ENCODE measurements at places on chromosomes 5 and 9.

GRCh38 chr5:149418910-149419531, 39.9 kb upstream of the IL17B start:
- DNase-seq = no peak

- no peak for DNase-seq
Measured at GRCh38 chr9:87572719-87573118, 75.1 kb downstream of the DAPK1 start.

- no peak for DNase-seq
Measured at GRCh38 chr5:72790186-72790585, 26.3 kb upstream of the TNPO1 start.

DNA sequence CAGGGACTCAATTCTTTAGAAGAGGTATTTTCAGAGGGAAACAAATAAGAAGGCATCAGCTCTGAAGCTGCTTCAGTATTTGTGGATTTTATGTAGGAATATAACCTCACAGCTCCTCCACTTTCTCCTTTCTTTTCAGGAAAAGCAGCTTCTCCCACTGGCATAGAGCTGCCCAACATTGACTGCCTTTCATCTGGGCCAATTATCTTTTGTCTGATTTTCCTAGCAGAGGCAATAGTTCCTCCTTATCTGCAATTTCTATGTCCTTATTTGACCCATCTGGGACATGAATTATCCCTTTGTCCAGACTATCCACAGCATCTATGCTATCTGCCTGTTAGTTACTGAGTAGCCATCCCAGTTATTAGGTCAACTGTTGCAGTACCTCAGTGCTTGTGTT, 1671.2 kb upstream of the ACO1 start:
- no peak for DNase-seq

- DNase-seq = no peak
Measured at GRCh38 chr5:150625831-150626746, 14.4 kb upstream of the SYNPO start.

- DNase-seq = no peak
Measured at GRCh38 chr9:82883436-82883835, 179.5 kb downstream of the RASEF start.
